ENCODE measurements at places on chromosomes 16 and 17.
A peak's percentile ranks its signal among the peaks of the same experiment; 100 is the strongest.

GRCh38 chr17:51088287-51088686 is 32.4 kb downstream of the SPAG9 start:
- DNase-seq, result no peak

- no peak for DNase-seq
These were observed 8.2 kb upstream of the PHF12 start for GRCh38 chr17:28959471-28959871.

- no peak for DNase-seq
These were observed 1.3 kb downstream of the ARMC5 start for GRCh38 chr16:31460582-31461002.

DNA sequence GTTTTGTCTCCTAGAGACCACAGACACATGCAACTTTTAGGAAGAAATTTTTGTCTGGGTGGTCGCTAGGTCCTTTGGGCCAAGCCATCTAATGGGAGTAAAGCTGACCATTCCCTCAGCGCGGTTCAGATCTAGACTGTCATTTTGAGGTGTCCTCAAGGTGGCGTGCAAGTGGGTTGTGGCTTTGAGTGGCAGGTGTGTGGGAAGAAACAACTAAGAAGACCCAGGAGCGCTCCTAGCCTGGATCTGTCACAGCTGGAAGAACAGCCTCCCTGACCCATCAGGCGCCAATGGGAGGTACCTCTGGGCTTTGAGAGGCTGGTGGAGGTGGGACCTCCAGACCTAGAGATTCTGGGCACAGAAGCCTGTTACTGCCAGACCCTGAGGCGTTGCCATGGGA is 645.1 kb downstream of the KCNJ18 start:
- DNase-seq, result no peak

- peak; percentile 59 for DNase-seq
These were observed 33.9 kb upstream of the MLKL start for GRCh38 chr16:74734361-74735161.
